ENCODE measurements at places on chromosomes 3 and 15.

- DNase-seq = no peak
Observed at GRCh38 chr15:85886309-85886811, 91.6 kb upstream of the KLHL25 start.

GRCh38 chr3:24364359-24364758 lies 130.3 kb downstream of the THRB start:
- DNase-seq = no peak

- DNase-seq = no peak
Observed at GRCh38 chr15:37017031-37017625, 83.2 kb downstream of the MEIS2 start.

DNA sequence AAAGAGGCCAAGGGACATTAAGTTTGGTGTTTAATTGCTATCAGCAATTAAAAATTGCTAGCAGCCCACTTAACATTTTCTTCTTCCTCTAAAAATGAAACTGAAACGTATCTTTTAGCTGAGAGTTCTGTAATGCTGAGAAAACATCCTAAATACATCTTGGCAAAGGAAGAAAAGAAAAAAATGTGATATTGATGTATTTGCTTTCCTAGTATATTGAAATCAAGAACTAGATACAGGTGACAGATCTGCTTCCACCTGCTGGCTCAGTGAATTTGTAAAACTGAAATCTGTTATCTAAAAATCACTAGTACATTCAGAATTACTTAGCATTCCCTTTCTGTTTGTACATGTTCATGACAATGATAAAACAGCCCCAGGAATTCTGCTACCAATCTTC lies 283.2 kb downstream of the ZBTB20 start:
- no peak for DNase-seq

DNA sequence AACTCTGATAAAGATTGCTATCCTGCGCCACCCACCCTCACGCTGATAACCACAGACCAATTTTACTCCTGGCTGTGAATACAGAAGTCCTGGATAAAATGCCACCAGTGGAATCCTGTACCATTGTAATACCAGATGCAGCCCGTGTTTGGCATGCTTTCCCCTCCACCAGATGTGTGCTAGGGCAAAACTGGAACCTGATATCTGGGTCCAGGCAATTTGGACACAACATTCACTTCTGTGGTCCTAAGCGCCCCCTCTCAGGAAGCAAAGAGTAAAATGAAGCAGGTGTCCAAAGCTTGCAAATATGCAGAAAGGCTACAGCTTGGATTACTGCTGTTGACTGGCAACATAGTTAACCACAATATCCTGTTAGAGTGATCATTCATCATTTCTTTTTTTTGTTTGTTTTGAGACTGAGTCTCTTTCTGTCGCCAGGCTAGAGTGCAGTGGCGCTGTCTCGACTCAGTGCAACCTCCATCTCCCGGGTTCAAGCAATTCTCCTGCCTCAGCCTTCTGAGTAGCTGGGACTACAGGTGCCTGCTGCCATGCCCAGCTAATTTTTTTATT lies 32.8 kb downstream of the LOXL1 start:
- DNase-seq = no peak

DNA sequence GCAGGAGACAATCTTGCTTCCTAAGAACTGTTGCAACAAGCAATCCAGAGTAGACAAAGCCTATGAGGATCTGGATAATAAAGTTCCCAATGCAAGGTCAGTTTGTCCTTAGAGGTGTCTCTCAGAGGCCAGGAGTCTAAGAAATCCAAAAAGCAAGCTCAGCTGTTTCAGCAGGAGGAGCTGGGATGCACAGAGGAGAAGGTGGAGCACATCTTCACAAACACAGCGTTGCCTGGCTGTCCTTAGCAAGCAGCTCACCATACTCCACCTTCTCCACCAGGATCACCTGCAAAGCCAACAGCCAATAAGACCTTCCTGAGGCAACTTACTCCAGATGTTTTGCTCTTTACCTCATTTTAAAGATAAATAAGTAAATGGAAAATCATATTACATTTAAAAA lies 365 bp downstream of the ZBED2 start:
- no peak for DNase-seq

GRCh38 chr3:66931291-66931690 lies 66.8 kb upstream of the KBTBD8 start:
- no peak for DNase-seq

DNA sequence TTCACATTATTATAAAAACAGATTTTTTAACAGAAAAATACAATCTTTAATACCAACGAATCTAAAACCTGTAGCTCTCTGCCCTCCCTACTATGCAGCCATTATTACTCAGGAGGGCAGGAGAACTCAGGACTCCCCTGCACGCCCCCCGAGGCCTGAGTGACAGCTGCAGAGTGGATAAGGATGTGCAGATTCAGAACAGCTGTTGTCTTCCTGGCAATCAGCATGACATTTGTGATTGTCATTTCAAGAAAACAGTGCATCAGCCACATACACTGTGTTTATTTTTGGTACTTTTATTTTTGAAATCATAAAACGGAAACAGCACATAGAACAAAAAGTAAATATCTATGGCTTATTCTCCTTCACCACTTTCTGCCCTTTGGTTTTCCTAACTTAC lies 450.8 kb downstream of the OCA2 start:
- DNase-seq = no peak

- no peak for DNase-seq
Observed at GRCh38 chr15:66893294-66893693, 172.1 kb upstream of the SMAD3 start.

DNA sequence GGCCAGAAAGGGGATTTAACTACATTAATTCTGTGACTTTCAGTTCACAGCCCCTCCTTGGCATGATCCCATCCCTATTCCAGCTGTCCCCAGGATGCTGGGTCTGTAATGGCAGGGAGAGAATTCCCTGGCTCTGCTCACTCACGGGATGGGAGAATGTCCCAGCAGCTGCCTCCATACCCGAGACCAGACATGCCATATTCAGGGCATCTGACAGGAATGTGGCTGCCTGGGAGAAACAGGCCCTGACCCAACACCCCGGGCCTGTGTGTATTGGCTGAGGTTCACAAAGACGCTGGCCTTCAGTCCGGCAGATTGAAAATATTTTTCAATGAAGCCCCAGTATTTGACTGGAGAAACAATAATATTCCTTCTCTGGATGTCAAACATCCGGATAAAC lies 83.6 kb upstream of the SMAD3 start:
- no peak for DNase-seq

- DNase-seq = no peak
Observed at GRCh38 chr3:14946739-14947099, 664 bp upstream of the NR2C2 start.

DNA sequence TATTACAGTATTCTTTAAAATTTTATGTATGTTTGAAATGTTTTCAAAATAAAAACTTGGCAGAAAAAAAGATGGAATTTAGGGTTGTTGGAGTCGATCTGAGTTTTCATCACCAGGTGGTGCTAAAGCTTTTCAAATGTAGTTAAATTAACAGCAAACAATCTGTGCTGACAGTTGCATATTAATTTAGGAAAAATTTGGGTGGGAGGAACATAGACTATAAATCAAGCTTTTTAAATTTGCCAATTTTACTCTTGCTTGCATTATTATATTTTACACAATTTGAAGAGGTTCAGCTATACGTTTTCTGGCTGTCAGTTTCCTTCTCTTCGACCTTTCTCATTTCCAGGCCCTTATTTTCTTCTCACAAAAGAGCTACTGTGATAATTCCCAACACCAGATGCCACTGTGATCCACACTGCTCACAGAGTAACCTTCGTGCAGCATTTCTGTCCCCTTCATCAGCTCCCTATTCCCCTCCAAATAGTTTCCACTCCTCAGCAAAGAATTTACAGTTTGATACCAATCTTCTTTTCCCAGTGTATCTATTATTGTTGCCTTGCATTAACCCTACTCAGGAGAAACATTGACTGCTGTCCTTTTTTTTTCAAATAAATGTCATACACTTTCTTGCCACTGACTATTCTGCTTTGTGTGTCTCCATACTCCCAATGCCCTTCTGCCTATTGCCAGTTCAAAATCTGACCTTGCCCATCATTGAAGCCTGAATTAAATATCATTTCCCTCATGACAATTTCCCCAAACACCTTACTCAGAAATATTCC lies 53.4 kb upstream of the EIF5A2 start:
- DNase-seq = no peak

DNA sequence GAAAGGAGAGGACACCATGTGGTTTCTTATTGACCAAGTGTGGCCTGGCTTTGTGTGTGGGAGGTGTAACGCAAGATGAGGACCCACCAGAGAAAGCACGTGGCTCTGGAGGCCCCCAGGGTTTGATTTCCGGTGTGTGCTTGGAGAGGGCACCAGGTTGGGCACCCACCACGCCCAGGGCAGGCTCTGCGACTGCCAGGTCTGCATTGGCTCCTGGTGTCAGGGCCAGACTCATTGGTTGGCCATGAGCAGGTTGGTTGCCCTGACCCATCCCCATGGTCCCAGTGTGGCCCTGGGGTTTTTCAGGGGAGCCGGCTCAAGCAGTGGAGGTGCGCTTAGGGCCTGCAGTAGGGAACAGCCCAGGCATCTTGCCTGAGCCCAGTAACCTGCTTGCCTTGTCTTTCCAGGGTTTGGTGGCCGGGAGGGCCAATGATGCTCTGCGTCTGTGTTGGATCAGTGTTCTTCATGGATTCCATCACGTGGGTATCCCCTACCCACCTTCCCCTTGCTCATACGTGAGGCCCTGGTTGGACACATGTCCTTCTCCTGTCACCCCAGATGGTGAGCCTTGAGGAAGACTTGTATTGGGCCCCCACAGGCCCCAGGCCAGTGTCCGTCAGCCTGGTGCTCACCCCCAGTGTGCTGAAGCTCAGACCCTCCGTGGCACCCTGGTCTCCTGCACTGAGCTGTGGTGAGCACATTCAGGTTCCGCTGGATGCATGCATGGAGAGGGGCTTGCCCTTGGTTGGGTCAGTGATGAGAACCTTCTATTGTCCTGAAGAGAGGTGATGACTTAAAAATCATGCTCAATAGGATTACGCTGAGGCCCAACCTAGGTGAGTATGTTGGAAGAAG lies 193.9 kb downstream of the UBE3A start:
- DNase-seq = no peak

DNA sequence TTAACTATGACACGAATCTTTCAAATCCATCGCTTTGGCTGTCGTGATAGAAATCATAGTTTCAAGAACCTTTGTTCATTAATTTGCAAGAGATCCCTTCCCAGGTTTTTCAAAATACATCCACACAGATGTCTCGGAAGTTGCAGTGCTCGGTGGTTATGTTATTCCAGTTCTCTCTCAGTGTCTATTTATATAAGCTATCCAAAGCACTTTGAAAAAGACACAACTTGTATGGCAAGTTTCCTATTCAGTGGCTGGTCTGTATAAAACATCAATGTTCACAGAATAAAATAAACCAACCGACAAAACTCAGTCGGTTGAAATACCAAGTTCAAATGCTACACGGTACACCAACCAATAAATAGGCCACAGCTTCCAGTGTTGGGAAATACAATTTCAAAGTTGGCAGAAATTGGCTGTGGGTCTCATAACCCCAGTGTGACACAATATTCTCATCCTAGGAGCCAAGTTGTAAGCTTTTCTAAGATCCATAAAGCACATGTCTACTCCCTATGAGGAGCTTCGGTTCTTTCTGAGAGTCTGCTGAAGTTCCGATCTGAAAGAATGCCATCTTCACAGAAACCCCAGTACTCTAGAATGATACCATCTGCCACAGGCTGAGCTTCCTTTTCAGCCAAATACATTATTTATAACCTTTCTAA lies 23.7 kb downstream of the SATB1 start:
- no peak for DNase-seq

- DNase-seq = no peak
Observed at GRCh38 chr3:194206320-194206719, 70.4 kb downstream of the HES1 start.

DNA sequence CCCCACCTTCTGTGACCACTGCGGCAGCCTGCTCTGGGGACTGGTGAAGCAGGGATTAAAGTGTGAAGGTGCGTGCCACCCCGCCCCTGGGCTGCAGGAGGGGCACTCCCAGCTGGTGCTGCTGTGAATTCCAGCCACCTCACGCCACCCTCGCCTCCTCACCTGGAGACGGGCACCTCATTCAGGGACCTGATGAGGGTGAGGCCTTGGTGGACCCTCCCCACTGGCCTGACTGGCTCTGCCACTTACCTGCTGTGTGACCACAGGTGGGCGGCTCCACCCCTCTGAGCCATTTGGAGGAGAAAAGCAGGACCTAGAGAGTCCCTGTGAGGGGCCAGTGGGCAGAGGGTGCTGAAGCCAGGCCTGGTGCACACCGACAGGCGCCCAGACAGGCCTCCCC lies 22.5 kb downstream of the PRKCD start:
- DNase-seq = no peak

DNA sequence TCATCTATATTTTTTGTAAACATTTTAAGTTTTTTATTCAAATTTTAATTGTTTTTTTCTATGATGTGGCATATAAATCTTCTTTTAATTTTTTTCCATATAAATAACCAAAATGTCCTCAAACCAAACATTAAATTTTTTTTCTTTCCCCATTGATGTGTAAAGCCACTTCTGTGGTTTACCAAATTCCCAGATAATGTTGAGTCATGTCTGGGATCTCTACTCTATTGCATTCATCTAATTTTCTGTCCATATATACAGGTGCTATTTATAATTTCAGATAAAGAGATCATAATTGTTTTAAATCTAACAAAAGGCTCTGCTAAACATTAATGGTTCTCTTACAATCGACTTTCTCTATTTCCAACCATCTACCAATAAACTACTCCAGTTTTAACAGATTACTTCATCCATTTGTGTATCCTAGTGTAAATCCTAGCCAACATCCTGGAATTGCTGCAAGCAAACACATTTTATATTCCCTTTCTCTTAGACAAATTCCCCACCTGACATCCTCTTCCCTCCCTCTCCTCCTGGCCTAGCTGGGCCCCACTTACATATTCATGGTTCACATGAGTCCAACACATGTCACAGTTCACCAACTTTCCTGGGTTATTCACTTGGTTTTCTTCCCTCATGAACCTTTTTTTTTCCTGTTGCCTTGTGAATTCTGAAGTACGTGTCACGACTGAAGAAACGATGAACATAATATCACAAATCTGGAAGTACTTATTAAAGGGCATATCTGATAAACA lies 368.0 kb upstream of the AGTR1 start:
- no peak for DNase-seq

- DNase-seq = no peak
Observed at GRCh38 chr3:38723569-38724391, 74.3 kb upstream of the SCN5A start.

DNA sequence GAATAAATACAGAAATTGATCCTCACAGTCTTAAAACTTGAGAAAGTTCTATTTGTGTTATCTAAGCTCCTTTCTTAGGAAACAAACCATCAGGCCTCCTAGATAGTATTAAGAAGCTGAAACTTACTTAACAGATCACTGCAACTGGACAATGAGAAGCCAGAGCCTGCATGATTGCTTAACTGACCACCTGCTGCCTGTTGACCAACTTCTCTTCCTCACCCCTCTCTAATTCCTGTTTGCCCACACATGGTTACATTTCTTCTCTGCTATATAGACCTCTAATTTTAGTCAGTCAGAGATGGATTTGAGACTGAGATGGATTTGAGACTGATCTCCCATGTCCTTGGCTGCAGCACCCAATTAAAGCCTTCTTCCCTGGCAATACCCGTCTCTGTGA lies 13.5 kb downstream of the CCPG1 start:
- no peak for DNase-seq

GRCh38 chr15:63509955-63510940 lies 5.9 kb downstream of the USP3 start:
- no peak for DNase-seq

GRCh38 chr3:133783762-133784161 lies 21.9 kb upstream of the SRPRB start:
- DNase-seq = no peak

GRCh38 chr15:80970018-80970657 lies 19.5 kb downstream of the MESD start:
- DNase-seq = peak; percentile 60

- no peak for DNase-seq
Observed at GRCh38 chr3:148971401-148972163, 19.8 kb upstream of the GYG1 start.
